Ascending aorta (tissue), 2 donors: ENCODE measurements at places on chromosomes 13 and 19.

DNA sequence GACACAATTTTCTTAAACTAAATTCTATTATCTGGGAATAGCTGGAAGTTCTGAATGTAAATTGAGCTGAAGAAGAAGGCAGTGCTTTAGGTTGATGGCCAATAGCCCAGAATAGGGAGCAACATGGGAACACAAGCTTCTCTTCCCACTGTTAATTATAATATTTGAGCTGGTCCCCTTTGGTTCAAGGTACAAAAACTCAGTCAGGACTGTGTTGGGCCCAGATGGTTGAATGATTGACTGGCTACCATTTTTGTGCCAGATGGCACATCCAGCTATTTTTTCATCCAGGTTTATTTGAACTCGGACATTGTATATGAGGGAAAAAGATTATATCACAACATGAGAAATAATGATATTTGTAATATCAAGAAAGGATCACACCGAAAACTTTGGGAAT, 458.9 kb downstream of the SLITRK1 start:
- no peaks in the 10 kb centered on the region for H3K36me3 ChIP-seq
- no peak overlapping the region for H3K27ac ChIP-seq
- H3K4me1 ChIP-seq = no peaks in the 10 kb centered on the region

DNA sequence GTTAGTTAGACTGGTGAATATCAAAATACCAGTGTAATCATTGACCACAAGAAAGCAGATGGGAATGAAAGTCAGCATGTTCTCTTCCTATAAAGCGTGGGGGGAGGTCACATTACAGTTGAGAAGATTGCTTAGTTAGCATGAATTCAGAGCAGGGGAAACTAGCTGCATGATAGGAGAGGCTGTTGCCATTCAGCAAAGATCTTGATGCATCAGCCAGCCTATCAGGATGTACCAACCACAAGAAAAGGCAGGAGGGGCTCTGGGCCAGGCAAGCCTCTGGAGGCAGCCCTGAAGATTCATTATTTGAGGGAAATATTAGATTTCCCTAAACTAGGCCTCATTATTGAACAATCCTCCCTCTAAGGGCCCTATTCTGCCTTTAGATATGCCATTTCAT, 5.0 kb upstream of the MTMR6 start:
- H3K27ac ChIP-seq = no peak overlapping the region
- DNase-seq = no peak
- no peaks in the 10 kb centered on the region for H3K4me1 ChIP-seq
- H3K27me3 ChIP-seq = no peaks in the 10 kb centered on the region
- H3K4me3 ChIP-seq = no peak overlapping the region
- H3K36me3 ChIP-seq = no peaks in the 10 kb centered on the region

GRCh38 chr19:15124572-15125231, 17.5 kb downstream of the SYDE1 start:
- H3K4me1 ChIP-seq = peaks cover 3% of the 10 kb centered on the region
- H3K4me3 ChIP-seq = peak overlapping the region; percentile 60
- no peaks in the 10 kb centered on the region for H3K27me3 ChIP-seq
- H3K36me3 ChIP-seq = peaks cover 25% of the 10 kb centered on the region

GRCh38 chr19:55526216-55527196, 10.4 kb downstream of the SBK2 start:
- H3K27me3 ChIP-seq = peaks cover 12% of the 10 kb centered on the region
- no peak for DNase-seq
- H3K4me1 ChIP-seq = peaks cover 7% of the 10 kb centered on the region
- H3K36me3 ChIP-seq = no peaks in the 10 kb centered on the region
- no peak overlapping the region for H3K27ac ChIP-seq

GRCh38 chr19:43551399-43552197, 18.6 kb downstream of the ZNF575 start:
- H3K4me1 ChIP-seq = no peaks in the 10 kb centered on the region
- peaks cover 44% of the 10 kb centered on the region for H3K36me3 ChIP-seq
- H3K27me3 ChIP-seq = no peaks in the 10 kb centered on the region
- DNase-seq = no peak
- no peak overlapping the region for H3K27ac ChIP-seq

GRCh38 chr13:93388701-93389100, 162.1 kb downstream of the GPC6 start:
- no peaks in the 10 kb centered on the region for H3K4me1 ChIP-seq
- no peak overlapping the region for H3K27ac ChIP-seq
- no peak for DNase-seq
- no peaks in the 10 kb centered on the region for H3K27me3 ChIP-seq
- H3K4me3 ChIP-seq = no peak overlapping the region
- no peaks in the 10 kb centered on the region for H3K36me3 ChIP-seq

DNA sequence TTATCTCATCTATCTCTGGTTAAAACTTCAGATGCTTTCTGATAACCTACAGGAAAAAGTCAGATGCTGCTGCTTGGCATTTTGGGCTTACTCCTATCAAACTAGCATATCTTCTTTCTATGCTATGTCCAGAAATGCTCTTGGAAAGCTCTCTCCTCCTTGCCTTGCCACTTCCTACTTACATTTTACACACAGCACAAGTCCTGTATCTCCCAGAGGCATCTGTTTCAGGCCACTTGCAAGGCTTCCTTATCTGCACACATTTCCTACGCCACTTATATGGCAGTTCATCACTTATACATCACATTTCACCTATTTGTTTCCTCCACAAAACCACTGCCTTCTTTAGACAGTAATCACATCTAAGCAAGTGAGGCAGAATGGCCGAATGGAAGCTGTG, 220.3 kb downstream of the DNAJC15 start:
- no peak overlapping the region for H3K4me3 ChIP-seq
- no peak overlapping the region for H3K27ac ChIP-seq
- H3K27me3 ChIP-seq = no peaks in the 10 kb centered on the region
- no peaks in the 10 kb centered on the region for H3K36me3 ChIP-seq
- DNase-seq = no peak

DNA sequence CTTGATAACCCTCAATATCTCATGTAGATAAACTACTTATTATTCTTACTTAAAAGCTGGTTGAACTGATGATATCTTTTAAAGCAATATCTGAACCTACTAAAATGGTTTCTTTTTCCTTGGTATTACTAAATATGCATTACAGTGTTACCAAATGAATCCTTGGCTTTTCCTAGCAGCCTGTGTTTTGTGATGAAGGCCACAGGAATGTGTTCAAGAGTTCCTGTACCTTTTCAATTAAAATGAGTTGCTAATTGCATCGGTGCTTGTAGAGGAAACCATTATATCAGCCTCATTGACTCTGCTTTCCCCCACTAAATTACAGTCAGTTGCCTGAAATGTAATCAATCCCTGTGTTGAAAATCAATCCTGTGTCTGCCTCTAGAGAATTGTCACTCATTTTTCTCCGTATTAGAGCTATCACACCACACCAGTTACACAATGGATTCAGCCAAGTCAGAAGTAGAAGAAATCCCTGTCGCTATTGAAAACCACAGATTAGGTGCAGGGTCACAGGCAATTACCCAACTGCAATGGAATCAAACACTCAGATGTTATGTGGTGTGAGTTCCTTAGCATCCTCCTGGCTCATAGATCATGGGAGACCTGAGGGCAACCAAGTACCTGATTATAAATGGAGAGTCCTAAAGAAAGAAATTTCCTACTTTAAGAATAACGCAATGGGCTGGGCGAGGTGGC, 13.3 kb downstream of the FAM216B start:
- no peaks in the 10 kb centered on the region for H3K36me3 ChIP-seq
- DNase-seq = no peak
- no peaks in the 10 kb centered on the region for H3K27me3 ChIP-seq
- no peak overlapping the region for H3K4me3 ChIP-seq

DNA sequence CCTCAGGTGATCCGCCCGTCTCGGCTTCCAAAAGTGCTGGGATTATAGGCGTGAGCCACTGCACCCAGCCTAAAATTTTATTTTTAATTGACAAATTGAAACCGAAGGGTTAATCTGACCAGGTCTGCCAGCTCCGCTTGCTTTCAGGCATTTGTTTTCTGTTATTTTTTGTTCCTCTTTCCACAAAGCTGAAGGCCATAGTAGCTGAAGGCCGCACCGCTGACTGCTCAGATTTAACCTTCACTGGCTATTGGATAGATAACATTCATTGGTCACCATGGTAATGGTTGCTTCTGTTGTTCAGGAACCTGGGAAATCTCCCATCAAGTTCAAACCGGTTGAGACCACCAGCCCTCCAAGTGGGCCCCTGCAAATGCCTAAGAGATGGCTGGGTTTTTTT, 124.5 kb upstream of the USP29 start:
- H3K27me3 ChIP-seq = no peaks in the 10 kb centered on the region
- no peak overlapping the region for H3K4me3 ChIP-seq
- no peak overlapping the region for H3K27ac ChIP-seq
- H3K36me3 ChIP-seq = no peaks in the 10 kb centered on the region
- no peaks in the 10 kb centered on the region for H3K4me1 ChIP-seq

GRCh38 chr13:52713894-52714293, 25.7 kb downstream of the CNMD start:
- no peak overlapping the region for H3K27ac ChIP-seq
- no peak overlapping the region for H3K4me3 ChIP-seq
- H3K27me3 ChIP-seq = no peaks in the 10 kb centered on the region
- no peaks in the 10 kb centered on the region for H3K4me1 ChIP-seq
- no peaks in the 10 kb centered on the region for H3K36me3 ChIP-seq
- DNase-seq = no peak

GRCh38 chr19:873561-874041, 14.1 kb downstream of the CFD start:
- H3K36me3 ChIP-seq = peaks cover 54% of the 10 kb centered on the region
- H3K4me3 ChIP-seq = no peak overlapping the region
- no peaks in the 10 kb centered on the region for H3K27me3 ChIP-seq
- no peak overlapping the region for H3K27ac ChIP-seq
- no peak for DNase-seq
- H3K4me1 ChIP-seq = peaks cover 4% of the 10 kb centered on the region

DNA sequence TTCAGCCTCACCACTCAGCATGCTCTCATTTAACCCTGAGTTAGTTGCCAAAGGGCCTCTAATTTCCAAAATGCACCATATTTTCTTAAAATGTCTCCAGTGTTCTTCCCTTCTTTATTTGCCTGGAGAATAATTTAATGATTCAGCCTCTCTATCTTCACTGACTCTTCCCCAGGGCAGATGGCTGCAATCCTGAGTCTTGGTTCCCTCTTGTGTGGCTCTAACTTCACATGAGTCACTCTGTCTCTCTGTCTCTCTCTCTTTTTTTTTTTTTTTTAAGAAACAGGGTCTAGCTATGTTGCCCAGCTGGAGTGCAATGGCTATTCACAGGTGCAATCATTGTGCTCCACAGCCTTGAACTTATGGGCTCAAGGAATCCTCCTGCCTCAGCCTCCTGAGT, 251.4 kb downstream of the VWA8 start:
- H3K4me3 ChIP-seq = no peak overlapping the region
- no peak for DNase-seq
- no peaks in the 10 kb centered on the region for H3K27me3 ChIP-seq

DNA sequence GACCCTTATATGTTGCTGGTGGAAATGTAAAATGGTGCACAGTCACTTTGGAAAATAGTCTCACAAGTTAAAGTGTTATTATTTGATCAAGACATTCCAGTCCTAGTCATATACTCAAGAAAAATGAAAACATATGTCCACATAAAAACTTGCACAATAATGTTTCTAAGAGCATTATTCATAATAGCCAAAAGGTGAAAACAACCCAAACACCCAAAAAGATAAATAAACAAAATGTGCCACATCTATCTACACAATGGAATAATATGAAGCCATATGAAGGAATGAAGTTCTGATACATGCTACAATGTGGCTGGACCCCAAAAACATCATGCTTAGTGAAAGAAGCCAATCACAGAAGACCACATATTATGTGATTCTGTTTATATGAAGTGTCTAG, 14.4 kb upstream of the AKAP8 start:
- H3K4me1 ChIP-seq = no peaks in the 10 kb centered on the region
- H3K4me3 ChIP-seq = no peak overlapping the region
- no peak for DNase-seq
- H3K36me3 ChIP-seq = peaks cover 56% of the 10 kb centered on the region

- H3K36me3 ChIP-seq = no peaks in the 10 kb centered on the region
- H3K4me3 ChIP-seq = no peak overlapping the region
- H3K4me1 ChIP-seq = no peaks in the 10 kb centered on the region
- H3K27me3 ChIP-seq = no peaks in the 10 kb centered on the region
Measured at GRCh38 chr13:30442926-30443325, 20.6 kb downstream of the UBE2L5 start.

DNA sequence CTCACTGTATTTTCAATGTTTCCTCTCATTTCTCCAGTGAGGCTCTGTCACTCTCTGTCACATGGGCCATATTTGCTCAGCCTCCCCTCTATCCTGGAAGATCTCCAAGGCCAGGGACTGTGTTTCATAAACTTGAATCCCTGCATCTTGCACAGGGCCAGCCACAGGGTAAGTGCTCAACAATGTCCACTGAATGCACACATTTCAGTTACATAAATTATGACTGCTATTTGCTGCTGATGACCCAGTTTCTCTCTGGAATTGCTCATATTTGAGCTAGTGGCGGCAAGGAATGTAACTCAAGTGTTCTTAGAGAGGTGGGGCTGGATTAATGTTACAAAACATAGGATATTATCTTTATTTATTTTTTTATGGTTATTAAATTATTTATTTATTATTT, 6.1 kb downstream of the CLC start:
- no peak overlapping the region for H3K27ac ChIP-seq
- no peak overlapping the region for H3K4me3 ChIP-seq
- no peaks in the 10 kb centered on the region for H3K27me3 ChIP-seq
- DNase-seq = no peak

GRCh38 chr13:95553581-95554385, 1.3 kb downstream of the CLDN10 start:
- no peaks in the 10 kb centered on the region for H3K4me1 ChIP-seq
- H3K27ac ChIP-seq = no peak overlapping the region
- no peak overlapping the region for H3K4me3 ChIP-seq
- no peaks in the 10 kb centered on the region for H3K27me3 ChIP-seq

DNA sequence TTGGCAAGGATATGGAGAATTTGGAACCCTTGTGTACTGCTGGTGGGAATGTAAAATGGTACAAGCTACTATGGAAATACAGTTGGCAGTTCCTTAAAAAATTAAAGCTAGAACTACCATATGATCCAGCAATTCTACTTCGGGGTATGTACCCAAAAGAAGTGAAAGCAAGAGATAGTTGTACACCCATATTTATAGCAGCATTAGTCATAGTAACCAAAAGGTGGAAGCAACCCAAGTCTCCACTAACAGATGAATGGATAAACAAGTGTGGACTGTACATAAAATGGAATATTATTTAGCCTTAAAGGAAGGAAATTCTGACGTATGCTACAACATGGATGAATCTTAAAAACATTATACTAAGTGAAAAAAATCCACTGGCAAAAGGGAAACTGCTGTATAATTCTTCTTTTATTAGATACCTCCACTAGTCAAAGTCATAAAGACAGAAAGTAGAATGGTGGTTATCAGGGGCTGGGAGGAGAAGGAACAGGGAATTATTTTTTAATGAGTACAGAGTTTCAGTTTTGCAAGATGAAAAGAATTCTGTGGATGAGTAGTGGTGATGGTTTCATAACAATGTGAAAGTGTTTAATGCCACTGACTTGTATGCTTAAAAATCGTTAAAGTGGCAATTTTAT, 141.6 kb downstream of the RXFP2 start:
- no peaks in the 10 kb centered on the region for H3K27me3 ChIP-seq
- DNase-seq = no peak
- H3K4me3 ChIP-seq = no peak overlapping the region
- H3K36me3 ChIP-seq = no peaks in the 10 kb centered on the region
- H3K27ac ChIP-seq = peak overlapping the region; percentile 78
